ENCODE measurements at places on chromosomes 6 and 20. TPM values are rescaled to one million over a fixed set of nuclear protein-coding genes. Genes with fewer than 3 reads are reported as not detected.

The FRS3 gene
- total RNA-seq, result 1.2 TPM

The HRH3 gene
- total RNA-seq, result not detected

DNA sequence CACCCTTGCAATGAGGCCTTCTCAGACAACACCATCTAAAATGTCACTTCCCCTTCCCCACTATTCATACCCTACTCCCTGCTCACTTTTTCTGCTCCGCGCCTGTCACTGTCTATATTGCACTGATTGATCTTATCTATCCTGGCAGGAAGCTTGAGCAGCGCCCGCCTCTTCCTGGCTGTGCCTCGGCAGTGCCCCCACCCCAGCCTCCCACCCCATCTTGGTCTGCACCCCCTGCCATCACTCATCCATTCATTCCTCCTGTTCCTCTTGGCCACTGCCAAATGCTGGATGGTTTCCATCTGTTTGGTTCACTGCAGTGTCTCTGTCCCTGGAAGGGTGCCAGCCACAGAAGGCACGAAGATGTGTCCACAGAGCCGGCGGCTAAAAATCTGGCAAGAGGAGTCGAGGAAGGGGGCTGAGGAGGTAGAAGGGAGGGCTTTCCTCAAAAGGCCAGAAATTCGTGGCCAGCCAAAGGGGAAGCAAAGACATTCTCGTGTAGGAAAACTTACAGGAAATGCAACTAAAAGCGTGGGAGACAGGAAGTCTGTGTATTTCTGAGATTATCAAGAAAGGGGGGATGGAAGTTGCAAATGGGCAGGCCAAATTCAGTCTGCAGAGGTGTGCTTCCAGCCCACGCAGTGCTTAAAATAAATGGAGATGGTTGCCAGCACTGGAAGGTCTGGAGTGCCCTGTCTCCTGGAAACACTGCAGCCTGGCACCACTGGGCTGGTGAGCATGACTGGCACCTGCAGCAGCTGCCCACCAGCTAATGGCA, 27.6 kb downstream of the SYNJ2 start:
- DNase-seq, result peak; percentile 90

The FAM209B gene
- total RNA-seq, result 0.33 TPM

DNA sequence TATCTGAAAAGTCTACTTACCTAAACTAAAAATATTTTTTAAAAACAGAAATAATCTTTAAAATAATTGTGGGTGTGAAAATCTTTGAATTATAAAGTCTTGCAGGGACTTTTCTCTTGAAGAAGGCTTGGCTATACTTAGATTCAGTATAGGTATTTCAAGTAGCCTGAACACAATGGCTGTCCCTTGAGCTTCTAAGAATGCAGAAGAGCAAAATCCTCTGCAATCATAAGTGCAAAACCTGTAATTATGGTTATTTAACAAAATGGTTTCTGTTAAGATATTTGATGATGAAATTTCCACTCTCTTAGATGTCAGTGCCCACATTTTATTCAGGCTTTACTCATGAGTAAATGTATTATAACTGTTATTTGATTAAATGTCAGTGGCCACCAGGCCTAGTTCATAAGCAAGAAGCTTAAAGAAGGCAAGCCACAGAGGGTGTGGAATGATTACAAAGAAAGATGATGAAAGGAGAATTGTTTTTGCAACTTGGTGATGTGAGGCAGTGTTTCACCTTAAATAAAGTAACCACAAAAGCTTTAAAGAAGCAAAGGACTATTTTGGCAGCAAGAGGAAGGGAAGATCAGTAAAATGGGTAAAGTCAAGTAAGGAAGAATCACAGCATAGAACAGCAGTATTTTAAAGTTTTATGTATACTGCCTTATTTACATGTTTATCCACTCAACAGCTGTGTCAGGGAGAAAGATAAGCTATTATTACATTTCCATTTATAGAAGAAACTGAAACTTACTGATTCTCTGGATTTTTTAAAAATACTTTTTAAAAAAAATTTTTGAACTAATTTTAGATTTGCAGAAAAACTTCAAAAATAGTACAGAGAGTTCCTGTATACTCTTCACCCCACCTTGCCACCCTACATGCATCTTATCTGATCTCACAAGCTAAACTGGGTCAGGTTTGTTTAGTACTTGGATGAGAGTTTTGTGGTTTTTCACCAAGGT, 351.2 kb upstream of the RUNX2 start:
- no peak for DNase-seq

GRCh38 chr6:105894556-105894955, 191.6 kb upstream of the PRDM1 start:
- no peak for DNase-seq

The GNRH2 gene
- total RNA-seq, result not detected

DNA sequence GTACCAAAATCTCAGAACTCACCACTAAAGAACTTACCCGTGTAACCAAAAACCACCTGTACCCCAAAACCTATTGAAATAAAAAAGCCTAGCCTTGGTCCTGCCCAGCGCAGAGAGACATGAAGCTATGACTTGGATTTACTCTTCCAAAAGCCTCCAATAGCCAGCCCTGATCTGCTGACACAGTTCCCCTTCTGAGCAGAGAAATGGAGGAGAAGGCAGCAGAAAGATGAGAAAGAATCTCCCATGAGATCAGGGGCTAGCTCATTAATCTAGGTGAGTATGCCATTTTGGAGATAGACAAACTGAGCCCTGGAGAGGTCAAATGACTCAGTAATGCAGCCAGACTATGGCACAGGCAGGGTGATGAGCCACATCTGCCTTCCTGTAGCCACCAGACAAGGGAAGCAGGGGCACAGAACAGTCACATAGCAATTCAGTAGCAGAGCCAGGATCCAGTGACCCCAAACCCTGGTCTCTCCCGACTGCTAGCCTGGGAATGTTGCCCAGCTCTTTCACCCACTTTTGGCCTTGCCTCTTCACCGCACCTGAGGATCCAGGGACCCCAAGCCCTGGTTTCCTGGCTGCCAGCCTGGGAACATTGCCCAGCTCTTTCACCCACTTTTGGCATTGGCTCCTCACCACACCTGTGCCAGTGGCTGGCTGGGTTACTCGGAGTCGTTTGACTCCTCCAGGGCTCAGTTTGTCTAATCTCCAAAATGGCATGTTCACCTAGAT, 7.2 kb upstream of the SDCBP2 start:
- peak; percentile 48 for DNase-seq

The SGK2 gene
- 0.34 TPM for total RNA-seq

The PSORS1C1 gene
- 4.7 TPM for total RNA-seq

The SLC22A3 gene
- under 0.01 TPM for total RNA-seq

DNA sequence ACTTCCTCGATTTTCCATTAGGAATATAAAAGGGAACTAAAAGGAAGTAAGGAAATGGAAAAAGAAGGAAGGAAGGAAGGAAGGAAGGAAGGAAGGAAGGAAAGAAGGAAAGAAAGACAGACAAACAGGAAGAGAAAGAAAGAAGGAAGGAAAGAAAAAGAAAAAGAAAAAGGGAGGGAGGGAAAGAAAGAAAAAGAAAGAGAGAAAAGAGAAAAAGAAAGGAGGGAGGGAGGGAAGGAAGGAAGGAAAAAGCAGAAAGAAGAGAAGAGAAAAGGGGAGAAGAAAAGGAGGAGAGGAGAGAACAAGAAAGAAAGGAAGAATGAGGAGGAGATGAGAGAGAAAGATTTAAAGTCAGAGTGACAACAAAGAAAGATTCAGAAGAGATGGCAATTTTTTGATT, 724.5 kb downstream of the GRIK2 start:
- no peak for DNase-seq

DNA sequence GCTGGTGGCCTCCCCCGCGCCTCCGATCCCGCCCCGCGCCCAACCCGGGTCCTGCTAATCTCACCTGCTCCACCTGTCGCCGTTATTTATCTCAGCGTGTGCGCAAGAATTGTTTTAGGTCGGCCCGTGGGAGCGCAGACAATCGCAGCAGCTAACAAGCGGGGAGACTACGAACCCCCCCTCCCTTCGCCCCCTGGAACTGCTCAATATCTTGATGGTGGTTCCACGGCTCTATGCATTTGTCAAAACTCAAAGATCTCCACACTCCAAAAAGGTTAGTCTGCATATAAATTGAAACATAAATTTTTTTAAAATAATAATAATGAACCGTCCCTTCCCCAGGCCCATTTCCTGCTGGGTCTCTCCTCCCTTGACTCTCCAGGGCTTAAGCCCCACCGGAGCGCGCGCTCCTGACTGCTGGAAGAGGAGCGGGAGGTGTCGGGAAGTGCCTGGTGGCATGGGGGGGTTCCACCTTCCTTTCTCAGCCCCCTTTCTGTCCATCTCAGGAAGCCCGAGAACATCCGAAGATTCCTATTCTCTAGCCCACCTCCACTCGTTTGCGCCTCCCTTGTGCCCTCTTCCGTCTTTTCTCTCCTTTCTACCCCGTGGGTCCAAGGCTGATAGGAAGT, 1.6 kb upstream of the MDGA1 start:
- no peak for DNase-seq

DNA sequence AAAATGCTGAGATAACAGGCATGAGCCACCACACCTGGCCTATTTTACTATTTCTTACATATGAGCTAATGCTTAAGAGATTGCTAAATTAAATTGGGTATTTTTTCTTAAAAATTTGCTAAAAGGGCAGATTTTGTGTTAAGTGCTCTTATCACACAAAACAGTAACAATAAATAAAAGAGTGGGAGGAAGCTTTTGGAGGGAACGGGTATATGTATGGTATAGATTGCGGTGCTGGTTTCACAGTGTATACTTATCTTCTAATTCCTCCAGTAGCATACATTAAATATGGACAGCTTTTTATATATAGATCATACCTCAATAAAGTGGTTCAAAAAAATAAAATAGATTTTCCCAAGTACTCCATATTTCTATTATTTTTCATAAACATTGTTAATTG, 39.4 kb upstream of the FABP7 start:
- no peak for DNase-seq

DNA sequence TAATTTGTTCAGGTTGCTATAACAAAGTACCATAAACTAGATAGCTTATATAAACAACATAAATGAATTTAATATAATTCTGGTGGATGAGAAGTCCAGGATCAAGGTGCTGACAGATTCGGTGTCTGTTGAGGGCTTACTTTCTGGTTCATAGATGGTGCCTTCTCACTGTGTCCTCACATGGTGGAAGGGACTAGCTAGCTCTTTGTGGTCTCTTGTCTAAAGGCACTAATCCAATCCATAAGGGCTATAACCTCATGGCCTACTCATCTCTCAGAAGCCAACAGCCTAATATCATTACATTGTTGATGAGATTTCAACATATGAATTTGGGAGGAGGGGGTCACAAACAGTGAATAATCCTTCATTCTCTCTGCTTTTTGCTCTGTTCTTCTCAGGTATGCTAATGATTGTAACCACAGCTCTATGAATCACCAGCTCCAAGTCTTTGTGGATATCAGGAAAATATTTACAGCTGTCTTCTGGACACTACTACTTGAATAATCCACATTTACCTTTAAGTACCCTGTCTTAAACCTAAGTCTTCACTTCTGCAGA, 122.3 kb downstream of the NKAIN2 start:
- DNase-seq, result no peak

GRCh38 chr6:35719404-35719829, 17.4 kb upstream of the ARMC12 start:
- DNase-seq, result no peak

GRCh38 chr6:169957351-169957963, 206.0 kb downstream of the ERMARD start:
- no peak for DNase-seq

DNA sequence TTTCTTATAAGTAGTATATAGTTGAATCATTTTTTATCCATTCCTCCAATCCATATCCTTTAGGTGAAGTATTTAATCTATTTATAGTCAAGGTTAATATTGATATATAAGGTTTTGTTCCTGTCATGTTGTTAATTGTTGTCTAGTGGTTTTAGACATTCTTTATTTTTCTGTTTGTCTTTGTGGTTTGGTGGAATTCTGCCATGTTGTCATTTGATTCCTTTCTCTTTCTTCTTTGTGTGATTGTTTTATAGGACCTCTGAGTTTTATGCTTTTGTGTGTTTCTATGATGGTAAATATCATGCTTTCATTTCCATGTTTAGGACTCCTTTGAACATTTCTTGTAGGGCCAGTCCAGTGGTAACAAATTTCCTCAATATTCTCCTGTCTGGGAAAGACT, 450.3 kb upstream of the BTBD3 start:
- no peak for DNase-seq

DNA sequence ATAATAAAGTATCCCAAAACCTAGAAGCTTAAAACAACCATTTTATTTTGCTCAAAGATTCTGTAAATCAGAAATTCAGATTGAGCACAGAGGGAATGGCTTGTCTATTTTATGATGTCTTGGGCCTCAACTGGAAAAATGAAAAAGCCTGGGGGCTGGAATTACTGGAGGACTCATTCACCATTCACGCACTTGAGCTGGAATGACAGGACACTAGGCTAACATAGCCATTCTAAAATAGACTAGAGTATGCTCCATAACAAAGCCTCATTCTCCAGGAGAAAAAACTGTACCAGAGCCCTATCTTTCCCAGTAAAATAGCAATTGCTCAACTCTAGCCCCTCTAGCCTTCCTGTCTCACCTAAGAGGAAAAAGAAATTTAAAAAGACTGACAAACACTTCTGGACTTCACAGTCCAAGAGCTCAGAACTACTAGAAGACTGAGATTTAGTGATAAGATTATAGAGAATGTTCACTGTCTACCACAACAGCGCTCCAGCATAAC, 145.4 kb upstream of the BTBD3 start:
- DNase-seq, result no peak

- DNase-seq, result no peak
Measured at GRCh38 chr6:14738933-14739332, 506.9 kb upstream of the JARID2 start.

The TP53RK gene
- 11.8 TPM for total RNA-seq

DNA sequence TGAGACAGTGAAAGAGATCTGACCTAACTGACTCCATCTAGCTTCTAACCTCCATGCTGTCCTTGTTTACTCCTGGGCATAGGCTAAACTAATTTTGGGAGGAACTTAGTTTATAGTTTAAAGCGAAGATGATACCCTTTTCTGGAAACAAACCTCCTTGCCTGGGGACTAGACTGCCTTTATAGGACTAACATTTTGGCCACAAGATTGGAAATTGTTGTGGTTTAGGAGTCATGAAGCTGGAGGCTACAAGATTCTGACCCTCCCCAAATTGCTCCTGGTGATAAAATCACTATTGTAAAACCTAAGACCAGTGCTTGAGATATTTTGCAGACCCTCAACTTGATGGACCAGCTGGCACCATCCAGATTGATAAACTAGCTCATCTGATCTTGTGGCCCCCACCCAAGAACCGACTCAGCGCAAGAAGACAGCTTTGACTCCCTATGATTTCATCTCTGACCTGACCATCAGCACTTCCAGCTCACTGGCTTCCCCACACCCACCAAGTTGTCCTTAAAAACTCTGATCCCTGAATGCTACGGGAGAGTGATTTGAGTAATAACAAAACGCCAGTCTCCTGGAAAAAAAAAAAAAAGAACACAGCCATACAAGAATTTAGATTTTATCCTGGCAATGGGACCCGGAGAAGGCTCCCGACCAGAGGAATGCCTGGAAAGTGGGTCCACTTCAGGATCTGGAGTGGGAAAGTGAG, 63.0 kb downstream of the ABHD12 start:
- DNase-seq, result no peak

The MAP3K5 gene
- total RNA-seq, result 5.8 TPM

GRCh38 chr6:70107852-70108629, 194.8 kb downstream of the COL9A1 start:
- DNase-seq, result peak; percentile 51

- DNase-seq, result no peak
Measured at GRCh38 chr6:92716638-92717037, 702.7 kb downstream of the EPHA7 start.

- no peak for DNase-seq
Measured at GRCh38 chr6:117007659-117008058, 130.6 kb downstream of the RFX6 start.

The CCN6 gene
- total RNA-seq, result not detected

- DNase-seq, result peak; percentile 75
Measured at GRCh38 chr6:166643891-166644590, 17.0 kb upstream of the RPS6KA2 start.

The AIF1 gene
- total RNA-seq, result not detected
